ENCODE measurements at places on chromosomes 5 and 9.

GRCh38 chr9:127918183-127919107, 1.6 kb upstream of the ST6GALNAC4 start:
- no peak for DNase-seq

DNA sequence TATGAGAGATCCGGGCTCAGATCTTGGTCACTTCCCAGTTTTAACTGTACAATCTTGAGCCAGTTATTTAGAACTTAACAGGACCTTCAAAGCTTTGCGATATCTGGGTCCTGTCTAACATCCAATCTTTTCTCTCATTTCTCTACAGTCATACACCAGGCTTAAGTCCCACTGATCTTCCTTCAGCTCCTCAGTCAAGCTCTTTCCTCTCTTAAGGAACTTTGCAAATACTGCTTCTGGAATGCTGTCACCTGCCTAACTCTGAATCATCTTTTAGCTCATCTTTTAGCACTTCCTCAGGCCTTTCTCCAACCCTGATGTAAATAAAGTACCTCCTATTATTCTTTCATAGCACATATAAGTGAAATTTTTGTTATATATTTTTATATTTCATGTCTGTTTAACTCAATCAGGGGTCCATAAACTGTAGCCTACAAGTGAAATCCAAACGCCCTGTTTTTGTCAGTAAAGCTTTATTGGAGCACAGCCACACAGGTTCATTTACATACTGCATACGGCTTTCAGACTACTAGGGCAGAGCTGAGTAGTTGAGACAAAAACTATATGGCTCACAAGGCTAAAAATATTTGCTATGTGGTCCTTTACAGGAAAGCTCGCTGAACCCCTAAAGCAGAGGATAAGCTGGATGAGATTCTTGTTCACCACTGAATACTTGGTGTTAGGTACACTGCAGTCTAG, 63.5 kb downstream of the MEF2C start:
- no peak for DNase-seq

- DNase-seq = peak; percentile 5
Observed at GRCh38 chr9:125797930-125798329, 50.8 kb downstream of the PBX3 start.

GRCh38 chr9:81549500-81550206, 139.7 kb downstream of the TLE1 start:
- DNase-seq = no peak

- DNase-seq = no peak
Observed at GRCh38 chr9:108634204-108634603, 221.6 kb downstream of the ACTL7B start.

GRCh38 chr5:57658018-57658417, 175.4 kb upstream of the ACTBL2 start:
- DNase-seq = no peak

DNA sequence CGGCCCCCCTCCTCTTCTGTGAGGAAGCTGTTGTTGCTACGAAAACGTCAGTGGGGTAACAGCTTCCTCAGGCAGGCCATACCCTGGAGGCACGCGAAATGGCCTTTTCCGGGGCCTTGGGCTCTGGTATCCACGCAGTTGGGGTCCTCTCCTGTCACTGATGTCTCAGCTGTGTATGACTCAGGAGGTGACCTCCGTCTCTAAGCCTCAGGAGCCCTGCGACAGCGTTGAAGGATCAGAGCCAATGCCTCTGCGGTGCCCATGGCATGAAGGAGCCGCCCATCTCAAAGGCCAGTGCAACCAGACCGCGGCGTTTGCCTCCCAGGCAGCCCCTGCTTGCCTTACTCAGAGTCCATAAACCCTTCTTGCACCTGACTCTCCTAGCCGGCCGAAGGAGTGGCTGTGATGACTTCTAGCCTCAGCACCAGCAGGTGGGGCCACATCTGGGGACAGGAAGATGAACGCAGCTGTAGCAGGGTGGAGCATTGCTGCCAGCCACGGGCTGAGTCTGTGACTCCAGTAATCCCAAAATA, 1.0 kb upstream of the MXD3 start:
- no peak for DNase-seq

DNA sequence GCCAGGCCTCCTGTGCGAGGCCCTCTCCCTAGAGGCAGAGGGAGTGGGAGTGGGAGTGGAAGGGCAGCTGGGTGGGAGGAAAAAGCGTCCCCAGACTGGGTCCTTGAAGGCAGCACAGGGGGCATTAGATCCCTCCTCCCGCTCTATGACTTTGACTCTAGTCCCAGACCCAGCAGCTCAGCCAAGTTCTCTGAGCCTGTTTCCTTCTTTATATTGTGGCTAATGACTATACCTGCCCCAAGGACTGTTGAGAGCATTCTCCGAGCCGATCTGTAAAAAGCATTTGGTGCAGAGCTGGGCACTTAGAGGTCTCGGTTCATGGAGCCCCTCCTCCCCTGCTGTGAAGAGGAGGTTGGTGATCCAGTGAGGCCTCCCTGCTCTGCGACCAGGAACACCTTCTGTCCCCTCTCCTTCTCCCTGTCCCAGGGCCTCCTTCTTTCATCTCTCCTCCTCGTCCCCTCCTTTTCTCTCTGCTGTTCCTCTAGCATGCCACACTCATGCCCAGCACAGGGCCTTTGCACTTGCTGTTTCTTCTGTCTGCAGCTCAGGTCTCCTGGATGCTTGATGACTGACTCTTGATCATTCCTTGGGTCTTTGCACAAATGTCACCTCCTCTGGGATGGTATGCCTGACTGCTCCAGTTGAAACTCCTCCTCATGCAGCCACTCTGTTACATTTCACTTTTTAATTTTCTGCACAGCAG, 23.4 kb upstream of the PSD2 start:
- no peak for DNase-seq

- no peak for DNase-seq
Observed at GRCh38 chr9:88355166-88355565, 33.1 kb upstream of the SPIN1 start.

GRCh38 chr5:138963763-138964371, 88.7 kb upstream of the LRRTM2 start:
- DNase-seq = no peak

DNA sequence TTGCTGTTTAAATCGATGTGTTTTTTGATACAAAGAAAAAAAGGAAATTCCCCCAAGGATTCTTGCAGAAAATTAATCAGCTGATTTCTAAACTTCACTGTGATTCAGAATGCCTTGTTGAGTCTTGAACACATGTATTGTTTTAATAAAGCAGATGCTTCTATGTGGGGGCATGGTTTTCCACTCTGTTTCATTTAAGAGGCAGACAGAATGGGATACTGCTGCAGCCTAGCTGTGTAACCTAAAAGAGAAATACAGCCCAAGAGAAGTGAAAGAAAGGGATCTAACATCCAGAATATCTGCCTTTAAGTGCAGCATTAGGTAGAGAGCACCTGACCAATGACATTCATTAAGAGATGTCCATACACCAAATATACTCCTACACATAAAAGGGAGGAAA, 365.1 kb upstream of the CCNH start:
- DNase-seq = no peak

- DNase-seq = peak; percentile 64
Observed at GRCh38 chr5:43075319-43076293, 35.5 kb upstream of the ANXA2R start.

Data from hepatic stellate cell (primary cell).